SJCRH30 (cell line): ENCODE measurements at places on chromosomes 13 and 19. TPM values are rescaled to one million over a fixed set of nuclear protein-coding genes. Genes with fewer than 3 reads are reported as not detected.
A peak's percentile ranks its signal among the peaks of the same experiment; 100 is the strongest.

- DNase-seq, result no peak
Observed at GRCh38 chr19:54415208-54415900, at the start of gene TTYH1. TTYH1 (plus strand) TSS chr19:54415464; CDS start chr19:54415553, 89 bp downstream.

The NDUFA11 gene
- total RNA-seq, result 245 and 307 TPM in 2 replicates

DNA sequence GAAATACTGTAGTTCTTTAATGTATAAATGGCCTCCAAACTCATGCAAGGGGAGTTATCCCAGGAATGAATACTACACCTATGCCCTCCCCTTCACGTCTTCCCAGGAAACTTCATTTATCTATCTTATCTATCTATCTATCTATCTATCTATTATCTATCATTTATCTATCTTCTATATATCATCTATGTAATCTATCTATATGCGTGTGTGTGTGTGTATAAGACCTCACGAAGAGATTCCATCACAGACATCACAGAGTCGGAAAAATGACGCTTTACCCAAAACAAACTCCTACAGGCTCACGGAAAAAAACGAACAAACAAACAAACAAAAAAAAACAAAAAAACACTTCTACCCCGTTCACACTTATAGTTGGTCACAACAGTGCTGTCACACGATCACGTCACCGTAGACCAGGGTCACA, 486 bp downstream of the ZNF529 start:
- no peak for DNase-seq

- DNase-seq, result no peak
Observed at GRCh38 chr13:51035978-51036377, 75.1 kb downstream of the C13orf42 start.

The MYPOP gene
- total RNA-seq, result 1.8 and 2.5 TPM in 2 replicates

DNA sequence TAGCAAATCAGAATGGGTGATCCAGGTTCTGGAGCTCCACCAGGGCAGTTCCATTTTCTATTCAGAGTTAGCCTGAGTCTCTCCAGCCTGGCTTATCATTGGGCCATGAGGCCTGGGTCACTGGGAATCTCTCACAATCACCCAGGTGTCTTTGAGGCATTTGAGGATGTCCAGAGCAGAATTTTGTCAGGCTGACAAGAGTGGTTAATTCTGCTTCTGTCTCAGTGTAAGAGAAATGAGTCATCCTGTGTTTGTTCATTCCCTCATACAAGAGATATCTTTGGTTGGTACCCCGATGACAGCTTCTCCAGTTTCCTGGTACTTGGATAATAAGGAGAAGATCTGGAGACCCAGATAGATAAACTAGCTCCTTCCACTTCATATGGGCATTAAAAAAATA, 10.4 kb downstream of the ZNF93 start:
- no peak for DNase-seq

GRCh38 chr13:102440259-102440936, 38.5 kb upstream of the FGF14 start:
- DNase-seq, result peak; percentile 7

The KCNN4 gene
- 0.38 and 0.63 TPM in 2 replicates for total RNA-seq

The CD209 gene
- not detected in 2 replicates for total RNA-seq

DNA sequence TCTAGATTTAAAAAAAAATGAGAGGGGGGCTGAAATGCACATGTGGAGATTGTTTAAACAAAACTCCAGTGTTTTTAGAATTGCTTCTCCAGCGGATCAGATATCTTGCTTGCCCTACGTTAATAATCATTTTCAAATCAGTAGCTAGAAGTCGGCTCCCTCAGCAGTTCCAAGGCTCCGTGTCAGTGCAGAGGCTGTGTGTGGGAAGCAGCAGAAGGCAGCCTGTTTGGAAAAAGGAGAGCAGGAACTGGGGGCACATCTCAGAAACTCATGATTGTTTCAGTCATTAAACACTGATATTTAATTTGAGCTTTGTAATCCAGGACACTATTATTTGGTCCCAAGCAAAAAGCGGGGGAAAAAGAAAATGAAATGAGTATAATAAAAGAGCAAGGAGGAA, 50.9 kb downstream of the SOX21 start:
- DNase-seq, result no peak

DNA sequence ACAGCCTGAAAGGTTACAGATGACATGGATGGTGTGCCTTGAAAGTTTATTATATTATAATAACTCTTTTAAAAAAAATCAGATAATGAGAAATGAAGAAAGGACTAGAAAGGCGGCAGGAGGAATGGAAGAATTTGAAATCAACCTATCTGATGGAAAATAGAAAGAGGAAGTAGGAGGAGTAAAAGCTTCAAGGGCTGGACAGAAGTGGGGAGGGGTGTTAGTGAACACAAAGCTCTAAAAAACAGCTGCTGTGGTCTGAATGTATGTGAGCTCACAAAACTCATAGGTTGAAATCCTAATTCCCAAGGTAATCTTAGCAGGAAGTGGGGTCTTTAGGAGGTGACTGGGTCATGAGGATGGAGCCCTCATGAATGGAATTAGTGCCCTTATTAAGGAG, 19.5 kb downstream of the CCDC70 start:
- DNase-seq, result no peak

The ZNF699 gene
- total RNA-seq, result 4.3 and 5.4 TPM in 2 replicates
